ENCODE measurements at places on chromosomes 3 and 15.

DNA sequence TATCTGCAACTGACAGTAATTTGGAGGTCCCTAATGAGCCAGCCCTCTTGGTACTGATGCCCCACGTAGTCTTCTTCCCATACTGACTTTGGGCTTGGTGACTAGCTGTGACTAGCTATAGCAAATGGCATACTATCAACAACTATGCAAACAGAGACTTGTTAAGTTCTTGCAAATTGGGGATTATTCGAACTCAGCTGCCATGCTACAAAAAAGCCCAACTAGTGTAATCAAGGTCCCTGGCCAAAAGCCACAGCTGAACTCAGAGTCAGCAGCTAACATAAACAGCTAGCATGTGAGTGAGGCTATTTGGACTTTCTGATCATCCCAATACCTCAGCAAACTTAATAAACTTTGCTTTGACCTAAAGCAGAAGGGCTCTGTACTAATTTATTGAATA, 121.2 kb upstream of the PLXND1 start:
- DNase-seq, result no peak

DNA sequence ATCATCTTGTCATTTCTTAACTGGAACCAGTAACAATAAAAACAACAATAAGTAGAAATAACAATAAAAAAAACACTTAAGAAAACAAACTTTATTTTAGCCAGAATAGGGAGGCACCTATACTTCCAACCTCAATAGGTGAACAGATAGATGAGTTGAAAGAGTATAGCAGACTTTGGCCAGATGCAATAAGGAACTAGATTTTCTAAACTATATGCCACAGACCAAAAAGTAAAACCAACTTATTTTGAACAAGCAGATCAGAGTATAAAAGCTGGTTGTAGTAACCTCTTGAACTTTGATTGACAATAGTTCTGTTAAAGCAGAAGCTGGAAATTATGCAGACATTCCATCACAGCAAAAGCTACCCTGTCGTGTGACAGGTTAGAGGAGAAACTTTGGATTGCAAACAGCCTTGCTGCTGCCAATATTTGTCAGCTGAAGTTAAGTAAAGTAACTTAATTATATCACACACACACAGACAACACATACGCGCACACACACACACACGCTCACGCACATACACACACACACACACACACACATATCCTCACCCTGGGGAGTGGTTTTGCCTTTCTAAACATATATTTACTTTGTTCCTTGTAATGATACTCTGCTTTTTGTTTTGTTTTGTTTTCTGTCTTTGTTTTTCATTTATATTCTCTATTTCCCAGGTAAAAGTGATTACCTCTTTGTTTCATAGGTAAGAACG, 903.6 kb downstream of the VGLL3 start:
- no peak for DNase-seq

GRCh38 chr3:42752961-42753360, 20.1 kb downstream of the CCDC13 start:
- DNase-seq, result no peak

GRCh38 chr3:169112153-169112892, 551.2 kb downstream of the MECOM start:
- no peak for DNase-seq

DNA sequence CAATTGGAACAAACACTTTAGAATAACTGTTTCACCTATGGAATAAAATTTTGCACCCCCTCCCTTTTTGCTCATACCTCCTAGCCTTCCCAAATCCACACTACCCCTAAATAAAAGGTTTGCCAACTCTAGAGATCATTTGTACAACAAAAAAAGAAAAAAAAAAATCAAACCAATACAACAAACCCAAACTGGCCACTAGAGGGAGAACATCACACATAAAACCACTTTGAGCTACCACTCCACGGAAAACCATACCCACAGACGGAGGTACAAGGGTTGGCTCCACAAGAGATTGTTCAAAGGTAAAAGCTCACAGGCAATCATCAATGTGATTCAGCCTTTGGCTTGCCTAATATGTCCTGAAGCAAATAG, 47.6 kb downstream of the SETMAR start:
- peak; percentile 77 for DNase-seq

- DNase-seq, result no peak
These were observed 26.0 kb upstream of the MCTP2 start for GRCh38 chr15:94205366-94205765.

GRCh38 chr3:135965506-135966270, at the start of gene PPP2R3A:
Gene PPP2R3A, plus strand, starts transcription at chr3:135965728. Its CDS starts 35,771 bp downstream, at chr3:136001499.
- peak; percentile 75 for DNase-seq

DNA sequence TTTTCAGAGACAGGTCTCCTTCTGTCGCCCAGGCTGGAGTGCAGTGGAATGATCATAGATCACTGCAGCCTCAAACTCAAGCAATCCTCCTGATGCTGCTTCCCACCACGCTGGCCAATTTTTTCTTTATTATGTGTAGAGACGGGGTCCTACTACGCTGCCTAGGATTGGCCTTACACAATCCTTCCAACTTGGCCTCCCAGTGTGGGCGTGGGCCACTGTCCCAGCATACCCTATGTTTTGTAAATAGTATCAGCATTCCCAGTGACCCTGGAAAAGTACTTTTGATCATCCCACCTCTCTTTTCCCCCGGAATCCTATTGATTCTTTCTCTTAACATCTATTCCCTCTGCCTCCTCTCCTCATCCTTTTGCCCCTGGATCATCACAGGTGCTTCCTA, 36.9 kb downstream of the SLC28A2 start:
- no peak for DNase-seq

GRCh38 chr15:71817351-71817750, 7.0 kb downstream of the NR2E3 start:
- no peak for DNase-seq

DNA sequence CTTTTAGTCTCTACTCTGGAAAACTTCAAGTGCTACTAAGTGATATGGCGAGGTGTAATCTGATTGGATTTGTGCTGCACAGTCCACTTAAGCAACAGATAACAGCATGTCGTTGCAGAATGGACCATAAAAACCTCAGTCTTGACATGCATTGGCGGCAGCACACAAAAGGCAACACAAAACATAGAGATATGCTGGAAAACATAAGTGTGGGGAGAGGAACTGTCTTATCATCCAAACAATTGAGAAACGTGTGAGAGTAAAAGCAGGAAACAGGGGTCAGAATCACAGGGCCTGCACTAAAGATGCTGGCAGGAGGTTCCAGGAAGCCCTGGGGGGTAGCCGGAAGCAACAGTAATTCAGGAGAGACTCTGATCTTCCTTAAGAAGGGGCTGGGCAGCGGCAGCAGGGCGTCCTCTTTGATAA, 82.1 kb downstream of the CGNL1 start:
- no peak for DNase-seq

- no peak for DNase-seq
These were observed 165.6 kb downstream of the XXYLT1 start for GRCh38 chr3:195105389-195105788.

DNA sequence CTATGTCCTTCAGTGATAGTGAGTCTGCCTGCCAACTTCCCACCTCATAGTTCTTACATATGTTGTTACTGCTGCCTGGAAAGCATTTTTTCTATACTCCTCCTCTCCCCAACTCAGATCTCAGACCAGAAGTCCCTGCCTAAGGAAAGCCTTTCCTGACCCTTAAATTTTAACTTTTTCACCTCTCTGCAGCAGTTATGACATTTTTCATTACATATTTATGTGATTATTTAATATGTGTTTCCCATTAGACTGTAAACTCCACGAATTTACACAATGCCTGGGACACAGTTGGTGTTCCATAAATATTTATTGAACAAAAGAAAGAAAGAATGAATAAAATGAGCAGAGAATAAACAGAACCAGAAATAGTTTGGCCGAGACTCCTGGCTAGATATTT, 125.5 kb downstream of the MITF start:
- DNase-seq, result no peak

DNA sequence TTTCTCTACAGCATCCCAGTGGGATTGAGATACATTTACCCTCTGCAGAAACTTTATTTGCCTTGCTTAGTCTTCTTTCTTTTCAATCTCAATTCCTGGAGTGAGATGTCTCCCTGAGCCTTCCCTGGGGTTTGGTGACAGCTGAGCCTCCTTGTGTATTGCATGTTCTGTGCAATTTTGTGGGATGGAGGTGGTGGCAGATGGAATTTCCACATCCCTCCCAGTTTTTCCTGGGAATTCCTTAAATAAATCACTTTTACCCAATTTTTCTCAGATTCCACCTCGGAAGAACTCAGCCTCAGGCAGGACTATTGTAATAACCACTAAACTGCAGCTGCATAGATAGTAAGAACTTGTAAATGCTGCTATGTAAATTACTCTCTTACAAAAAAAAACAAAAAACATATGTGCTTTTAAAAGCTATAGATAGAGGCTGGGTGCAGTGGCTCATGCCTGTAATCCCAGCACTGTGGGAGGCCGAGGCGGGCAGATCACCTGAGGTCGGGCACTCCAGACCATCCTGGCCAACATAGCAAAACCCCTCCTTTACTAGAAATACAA, 88.5 kb upstream of the ABHD17C start:
- DNase-seq, result peak; percentile 8
